ENCODE measurements at places on chromosomes 5 and 9.

- no peak for DNase-seq
Observed at GRCh38 chr5:156706631-156707030, 143.5 kb upstream of the PPP1R2B start.

GRCh38 chr9:14314424-14314928 lies 535 bp upstream of the NFIB start:
- DNase-seq: no peak

DNA sequence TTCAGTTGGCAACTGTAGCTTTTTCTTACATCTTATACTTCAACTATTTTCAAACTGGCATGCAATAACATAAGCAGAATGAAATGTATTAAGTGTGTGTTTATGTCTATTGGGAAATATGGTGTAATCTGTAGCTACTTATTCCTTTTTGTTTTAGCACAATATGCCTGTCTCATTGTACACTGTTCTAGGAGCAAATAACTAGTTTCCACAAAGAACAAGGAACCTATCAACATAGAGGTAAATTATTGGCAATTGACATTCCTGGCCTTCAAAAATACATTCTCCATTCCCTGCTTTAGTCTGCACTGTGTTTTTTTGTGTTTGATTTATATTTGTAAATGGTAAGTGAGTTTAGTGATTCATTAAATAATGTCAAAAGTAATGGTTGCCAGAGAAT lies 75.7 kb downstream of the FBXL7 start:
- DNase-seq: no peak

DNA sequence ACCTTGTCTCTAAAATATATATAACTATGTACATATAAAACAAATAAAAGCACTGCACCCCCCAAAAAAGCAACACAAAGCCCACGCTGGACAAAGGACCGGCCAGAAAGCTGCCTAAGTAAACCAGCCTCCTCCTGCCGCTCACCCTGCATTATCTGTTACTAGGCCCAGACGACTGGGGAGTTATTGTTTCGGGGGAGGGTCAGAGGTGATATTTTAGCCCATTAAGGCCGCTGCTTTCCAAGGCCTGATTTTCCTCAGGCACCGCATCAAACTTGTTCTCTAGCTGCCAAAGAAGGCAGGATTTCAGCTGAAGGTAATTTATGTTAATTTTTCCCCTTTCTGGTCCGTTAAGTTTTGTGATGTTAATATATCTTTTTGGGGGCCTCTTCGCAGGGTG lies 44.0 kb upstream of the CTNNA1 start:
- no peak for DNase-seq

DNA sequence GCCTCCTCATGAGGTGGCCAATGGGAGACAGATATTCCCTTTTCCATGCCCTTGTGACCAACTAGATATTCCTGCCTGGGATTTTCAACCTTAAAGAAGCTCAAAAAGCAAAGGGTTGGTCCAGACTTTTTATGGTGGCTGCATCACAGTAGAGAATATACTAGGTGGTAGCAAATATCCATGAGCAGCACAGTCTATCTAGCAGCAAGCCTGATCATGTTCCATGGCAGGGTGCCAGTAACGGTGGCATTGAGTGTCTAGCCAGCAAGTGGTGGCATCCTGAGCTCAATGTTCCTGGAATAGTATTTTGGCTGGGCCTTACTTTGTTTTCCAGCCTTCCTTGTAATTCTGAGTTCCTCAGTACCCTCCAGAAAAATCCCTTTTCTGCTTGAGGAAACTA lies 25.8 kb downstream of the CDC25C start:
- DNase-seq: no peak

DNA sequence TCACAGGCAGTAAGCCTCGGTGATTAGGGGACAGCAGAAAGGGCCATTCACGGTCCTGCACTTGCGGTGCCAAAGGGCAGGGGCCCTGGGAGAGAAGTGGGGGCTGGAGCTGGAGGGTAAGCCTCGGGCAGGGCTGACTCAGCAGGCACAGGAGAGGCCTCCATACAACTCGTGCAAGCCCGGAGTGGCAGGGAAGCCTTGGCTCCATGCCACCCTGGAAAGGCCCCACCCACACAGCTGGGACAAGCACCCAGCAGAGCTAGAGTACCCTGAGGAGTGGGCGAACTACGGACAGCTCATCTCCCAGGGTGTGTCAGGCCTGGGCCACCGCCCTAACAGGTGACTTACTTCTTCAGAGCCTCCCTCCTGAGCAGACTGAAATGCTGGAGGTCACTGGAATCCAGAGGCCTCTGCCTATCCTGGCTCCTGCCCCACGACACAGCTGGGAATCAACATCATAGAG lies 5.6 kb upstream of the CAMK2A start:
- DNase-seq: no peak

DNA sequence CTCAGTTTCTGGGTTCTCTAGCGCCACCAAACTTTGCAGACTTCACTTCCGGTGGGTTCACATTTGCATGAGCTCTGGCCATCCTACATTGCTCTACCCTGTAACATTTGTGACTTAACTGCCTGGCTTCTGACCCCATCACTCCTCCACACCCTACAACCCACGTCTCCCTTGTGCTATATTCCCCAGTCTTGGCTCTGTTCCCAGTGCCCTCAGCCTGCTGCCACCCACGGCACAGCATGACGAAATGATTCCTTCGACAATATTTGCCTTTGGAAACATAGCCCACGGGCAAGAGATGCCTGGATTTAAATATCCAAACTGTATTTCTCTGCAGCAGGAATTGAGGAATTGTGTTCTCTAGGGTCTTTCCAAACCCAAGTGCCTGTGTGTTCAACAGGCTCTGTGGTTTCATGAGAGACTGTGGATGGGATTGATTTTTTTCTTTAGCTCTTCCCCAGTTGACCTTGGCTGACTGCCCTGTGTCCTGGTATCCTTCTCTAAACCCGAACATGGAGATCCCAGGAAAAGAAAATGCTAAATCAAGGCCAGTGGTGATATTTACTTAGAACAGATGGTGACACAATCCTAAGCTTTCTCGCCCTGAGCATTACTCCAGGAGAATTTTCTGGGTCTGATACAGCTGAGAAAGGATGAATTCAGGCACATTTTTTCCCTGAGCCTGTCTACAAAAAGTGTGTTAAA lies 44.4 kb upstream of the GRIA1 start:
- DNase-seq: no peak

GRCh38 chr5:66074901-66075300 lies 69.2 kb upstream of the SREK1 start:
- no peak for DNase-seq

- no peak for DNase-seq
Observed at GRCh38 chr9:38315085-38315595, 77.4 kb upstream of the ALDH1B1 start.

- no peak for DNase-seq
Observed at GRCh38 chr5:112930082-112930344, 8.0 kb upstream of the REEP5 start.

- no peak for DNase-seq
Observed at GRCh38 chr5:143106174-143106573, 297.3 kb downstream of the NR3C1 start.

GRCh38 chr9:87395804-87396479 lies 101.7 kb upstream of the DAPK1 start:
- DNase-seq: no peak

DNA sequence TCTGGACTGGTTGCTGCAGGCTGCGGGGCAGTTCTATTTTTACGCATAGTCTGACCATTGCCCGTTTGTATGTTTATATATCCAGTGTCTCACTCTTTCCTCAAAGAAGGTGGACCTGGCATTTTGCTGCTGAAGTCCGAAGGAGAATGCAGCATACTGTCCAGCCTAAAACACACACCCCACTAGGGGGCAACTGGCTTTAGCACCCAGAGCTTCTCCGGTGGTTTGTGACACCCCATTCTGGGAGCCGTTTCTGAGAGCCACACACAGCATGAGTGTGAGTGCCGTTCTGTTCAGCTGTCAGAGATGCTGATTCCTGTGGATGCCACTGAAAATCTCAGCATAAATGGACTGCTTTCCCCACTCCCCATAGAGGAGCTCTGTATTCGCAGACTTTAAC lies 290.5 kb upstream of the TAS2R1 start:
- DNase-seq: no peak

All from activated CD8-positive, alpha-beta memory T cell treated with anti-CD3 and anti-CD28 coated beads, Interleukin-2, amount 50 U/mL, for 4 hours (primary cell).